ENCODE measurements at places on chromosomes 11 and 22.

DNA sequence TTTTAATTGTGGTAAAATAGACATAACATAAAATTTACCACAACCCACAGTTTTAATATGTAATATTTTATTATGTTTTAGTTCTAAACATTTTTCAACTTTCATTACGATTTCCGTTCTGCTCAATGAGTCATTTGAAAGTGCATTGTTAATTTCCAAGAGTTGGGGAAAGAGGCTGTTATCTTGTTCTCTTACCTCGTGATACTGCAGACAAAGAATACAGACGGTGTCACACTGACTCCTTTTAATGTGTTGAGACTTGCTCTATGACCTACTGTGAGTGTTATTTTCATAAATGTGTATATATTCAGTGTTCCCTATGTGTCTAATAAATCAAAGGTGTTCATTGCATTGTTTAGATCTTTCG is 10.8 kb upstream of the RAC2 start:
- DNase-seq: no peak

DNA sequence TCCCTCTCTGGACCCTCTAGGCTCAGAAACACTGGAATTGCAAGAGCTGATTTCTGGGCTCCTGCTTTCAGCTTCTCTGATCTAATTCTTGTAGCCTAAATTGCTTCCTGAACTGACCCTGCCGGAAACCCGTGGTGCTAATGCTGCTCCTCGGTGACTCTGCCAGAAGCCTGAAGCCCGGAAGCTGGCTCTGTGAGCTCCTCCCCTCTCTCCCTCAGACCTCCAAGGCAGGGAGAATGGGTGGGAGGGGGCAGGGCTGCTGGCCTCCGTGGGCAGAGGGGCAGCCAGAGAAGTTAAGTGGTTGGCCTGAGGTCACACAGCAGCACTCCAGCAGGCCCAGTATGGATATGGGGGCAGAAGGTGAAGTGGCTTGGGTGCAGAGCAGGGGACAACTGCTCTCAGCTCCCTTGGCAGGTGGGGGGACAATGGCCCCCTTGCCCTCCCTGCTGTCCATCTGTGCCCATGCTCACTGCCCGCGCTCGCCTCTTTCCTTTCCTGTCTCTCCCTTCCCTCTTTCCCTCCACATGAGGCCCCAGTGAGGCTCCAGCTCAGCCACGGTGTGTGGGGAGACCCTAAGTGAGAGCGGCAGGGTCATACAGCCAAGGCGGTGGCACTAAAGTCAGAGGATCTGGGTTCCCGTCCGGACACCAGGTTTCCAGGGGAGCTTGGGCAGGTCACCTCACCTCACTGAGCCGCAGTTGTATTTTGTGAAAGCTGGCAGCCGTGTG is 16.2 kb downstream of the CAPN5 start:
- DNase-seq: no peak

DNA sequence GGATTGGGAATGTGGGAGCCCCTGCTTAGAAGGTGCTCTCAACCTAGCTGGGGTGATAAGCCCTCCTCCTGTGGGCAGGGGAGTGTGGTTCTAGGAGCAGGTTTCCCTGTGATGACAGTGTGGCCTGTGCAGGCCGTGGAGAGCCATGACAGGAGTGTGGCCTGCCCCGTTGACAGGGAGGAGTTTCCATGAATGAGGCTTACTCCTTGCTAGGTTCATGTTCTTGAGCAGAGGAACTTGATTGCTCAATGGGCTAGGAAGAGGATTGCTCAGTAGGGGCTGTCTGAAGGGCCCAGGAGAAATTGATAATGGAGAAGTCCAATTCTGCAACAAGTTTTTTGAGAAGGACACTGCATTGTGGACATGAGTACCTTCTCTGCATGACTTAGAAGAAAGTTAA is 92.0 kb downstream of the PPP6R3 start:
- DNase-seq: no peak

DNA sequence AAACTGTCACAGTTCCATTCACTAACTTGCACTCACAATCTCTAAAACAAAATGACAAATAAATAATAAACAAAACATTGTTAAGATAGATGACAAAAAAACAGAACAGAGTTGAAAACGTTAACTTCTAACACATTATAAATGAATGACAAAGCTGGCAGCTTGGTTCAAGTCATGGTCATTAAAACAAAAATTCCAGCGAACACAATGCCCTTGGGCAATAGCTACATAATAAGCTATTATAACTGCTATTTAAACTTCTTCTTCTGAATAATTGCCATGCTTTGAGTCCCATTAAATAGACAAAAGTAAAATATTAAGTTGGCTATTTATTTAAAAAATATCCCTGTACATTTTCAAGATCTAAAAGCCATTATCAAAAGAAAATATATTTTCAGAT is 54.7 kb downstream of the PICALM start:
- no peak for DNase-seq

- no peak for DNase-seq
These were observed 6.2 kb upstream of the KCNE3 start for GRCh38 chr11:74473382-74474173.

DNA sequence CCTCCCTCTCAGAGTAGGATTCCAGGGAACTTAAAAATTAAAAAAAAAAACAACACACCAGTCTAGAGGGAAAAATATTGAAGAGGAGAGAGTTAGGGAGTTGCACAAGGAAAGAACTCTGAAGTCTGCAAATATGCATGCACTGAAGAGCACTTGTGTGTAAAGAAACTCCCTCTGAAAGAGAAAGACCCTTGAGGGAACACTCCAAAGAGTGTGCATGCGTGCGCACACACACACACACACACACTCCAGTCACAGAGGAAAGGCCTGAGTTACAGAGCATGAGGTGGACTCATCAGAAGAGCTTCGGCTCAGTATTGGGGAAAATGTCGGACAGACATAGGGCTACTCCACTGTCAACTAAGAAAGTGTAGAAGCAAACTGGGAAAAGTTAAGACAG is 30.1 kb downstream of the GGTLC2 start:
- peak; percentile 11 for DNase-seq

DNA sequence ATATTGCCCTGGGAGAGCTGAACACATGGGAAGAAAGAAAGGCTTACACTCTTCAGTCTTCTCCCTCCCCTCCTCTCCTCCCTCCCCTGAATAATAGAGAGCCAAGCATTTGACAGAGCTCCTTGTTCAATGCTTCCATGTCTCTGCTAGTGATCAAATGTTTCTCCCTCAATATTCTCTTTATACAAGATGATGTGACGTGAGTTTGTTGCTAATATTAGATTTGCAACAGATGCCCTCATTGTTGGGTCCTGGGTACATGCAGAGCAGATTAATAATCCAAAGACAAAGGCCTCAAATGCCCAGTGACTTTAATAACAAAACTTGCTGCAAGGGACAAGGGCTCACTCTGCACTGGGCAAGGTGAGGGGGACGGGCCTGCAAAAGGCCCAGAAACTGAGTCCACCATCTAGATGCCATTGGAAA is 7.1 kb upstream of the ENDOD1 start:
- no peak for DNase-seq

DNA sequence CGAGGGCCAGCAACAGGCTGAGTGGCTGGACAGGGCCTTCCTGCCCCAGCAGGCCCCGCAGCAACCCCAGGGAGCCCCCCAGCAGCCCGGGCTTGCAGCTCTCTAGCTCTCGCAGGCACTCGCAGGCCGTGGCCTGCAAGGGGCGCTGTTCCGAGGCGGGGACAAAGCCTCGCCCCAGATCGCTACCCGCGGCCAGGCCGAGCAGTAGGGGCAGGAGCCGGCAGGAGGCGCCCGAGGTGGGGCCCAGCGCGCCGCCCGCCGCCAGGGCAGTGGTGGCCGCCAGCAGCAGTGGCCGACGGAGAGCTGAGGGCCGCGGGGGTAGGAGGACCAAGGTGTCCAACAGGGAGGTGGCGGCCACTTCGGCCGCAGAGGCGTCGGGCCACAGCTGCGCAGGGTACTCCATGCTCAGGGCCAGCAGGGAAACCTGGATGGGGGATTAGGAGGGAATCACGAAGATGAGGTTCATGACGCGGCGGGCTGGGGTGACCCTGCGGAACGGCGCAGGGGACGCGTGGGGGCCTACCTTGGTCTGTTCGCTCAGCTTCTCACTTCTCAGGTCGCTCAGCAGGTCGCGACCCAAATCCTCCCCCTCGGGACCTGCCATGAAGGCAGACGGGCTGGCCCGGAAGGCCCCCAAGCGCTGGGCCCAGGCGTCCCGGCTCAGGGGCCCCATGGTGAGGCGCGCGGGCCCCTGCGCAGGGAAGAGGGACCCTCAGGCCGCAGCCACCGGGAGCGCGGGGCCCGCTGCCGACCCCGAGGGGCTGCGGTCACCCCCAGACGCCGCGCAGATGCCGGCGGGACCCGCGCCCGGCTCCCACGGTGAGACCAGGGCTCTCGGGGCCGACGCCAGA is 632 bp downstream of the AP5B1 start:
- DNase-seq: no peak

DNA sequence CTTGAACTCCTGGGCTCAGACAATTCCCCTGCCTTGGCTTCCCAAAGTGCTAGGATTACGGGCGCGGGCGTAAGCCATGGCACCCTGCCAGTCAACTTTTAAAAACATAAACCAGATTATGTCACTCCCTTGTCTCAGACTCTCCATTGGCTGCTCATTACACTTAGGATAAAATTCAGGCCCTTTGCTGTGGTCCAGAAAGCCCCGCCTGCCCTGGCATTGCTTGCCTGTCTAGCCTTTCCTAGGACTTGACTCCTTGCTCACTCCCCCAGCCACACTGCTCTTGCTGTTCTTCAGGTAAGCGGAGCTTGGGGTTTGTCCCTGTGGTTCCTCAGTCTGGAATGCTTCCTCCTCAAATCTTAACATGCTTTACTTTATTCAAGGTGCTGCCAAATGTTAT is 30.5 kb downstream of the DIXDC1 start:
- DNase-seq: no peak

DNA sequence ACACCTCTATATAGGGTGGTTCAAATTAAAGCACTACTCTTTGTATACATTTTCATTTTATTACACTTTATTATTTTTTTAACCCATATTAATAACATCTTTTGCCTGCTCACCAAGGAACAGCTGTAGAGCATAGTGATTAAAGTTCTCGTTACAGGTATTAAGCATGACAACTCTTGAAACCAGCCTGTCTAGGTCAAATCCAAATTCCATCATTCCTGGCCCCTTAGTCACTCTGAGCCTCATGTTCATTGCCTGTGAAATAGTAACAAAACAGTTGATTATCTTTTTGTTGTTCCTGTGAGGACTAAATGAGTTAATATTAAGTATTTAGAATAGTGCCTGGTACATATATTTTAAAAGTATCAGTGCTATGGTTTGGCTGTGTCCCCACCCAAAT is 334.5 kb downstream of the RAB38 start:
- no peak for DNase-seq

DNA sequence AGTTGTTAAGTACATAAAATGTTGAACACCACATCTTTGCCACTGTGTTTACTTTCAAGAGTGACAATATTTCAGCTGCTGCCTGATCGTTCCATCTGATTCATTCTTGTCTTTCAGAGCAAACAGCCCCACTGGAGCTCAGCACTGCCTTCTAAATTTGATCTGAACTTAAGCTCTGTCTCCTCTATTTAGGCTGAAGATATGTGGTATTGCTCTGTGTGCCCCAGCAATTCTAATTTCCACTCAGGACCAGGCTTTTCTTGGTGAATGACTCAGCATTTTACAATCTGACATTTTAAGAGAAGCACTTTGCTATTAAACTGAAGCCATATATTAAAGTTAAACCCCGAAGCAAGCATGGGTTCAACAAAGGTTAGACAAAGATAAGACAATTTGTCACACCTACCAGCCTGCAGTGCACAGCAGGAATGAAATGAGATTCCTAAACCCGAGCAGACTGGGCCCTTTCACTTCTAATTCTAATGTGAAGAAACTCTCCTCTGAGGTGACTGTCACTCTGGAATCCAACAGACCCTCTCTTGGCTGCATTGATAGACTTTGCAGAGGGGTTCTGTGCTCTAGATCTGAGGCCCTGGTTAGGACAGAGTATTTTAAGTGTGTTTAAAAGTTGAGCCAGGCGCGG is 41.7 kb upstream of the PLET1 start:
- DNase-seq: no peak

DNA sequence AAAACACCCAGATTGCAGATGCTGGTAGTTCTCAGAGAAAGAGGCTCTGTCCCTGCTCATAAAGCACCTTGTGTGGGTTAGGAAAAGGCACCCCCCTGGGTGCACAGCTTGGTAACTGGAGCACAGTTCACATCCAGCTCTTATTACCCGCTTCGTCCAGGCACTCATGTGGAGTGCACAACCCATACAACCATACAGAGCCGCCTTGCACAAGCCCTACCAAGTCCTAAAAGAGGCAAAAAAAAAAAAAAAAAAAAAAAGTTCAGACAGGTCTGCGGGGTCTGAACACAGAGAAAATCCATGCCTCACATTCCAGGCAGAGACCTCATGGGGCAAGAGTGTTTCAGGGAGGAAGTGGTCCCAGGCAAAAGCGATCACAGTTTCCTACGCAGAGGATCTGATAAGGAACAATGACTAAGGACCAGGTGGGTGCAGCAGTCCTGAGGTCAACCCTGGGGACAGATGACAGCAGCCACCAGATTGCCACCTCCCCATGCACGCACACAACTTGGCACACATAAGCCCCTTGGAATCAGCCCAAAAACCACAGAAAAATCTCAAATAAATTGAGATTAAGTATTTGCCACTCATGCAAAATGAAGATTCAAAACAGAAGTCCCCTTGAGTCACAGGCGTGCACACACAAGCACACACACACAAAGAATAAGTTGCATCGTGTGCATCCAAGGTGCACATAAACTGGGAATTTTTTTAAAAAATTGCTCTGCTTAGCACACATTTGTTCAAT is 12.3 kb downstream of the MB start:
- no peak for DNase-seq

DNA sequence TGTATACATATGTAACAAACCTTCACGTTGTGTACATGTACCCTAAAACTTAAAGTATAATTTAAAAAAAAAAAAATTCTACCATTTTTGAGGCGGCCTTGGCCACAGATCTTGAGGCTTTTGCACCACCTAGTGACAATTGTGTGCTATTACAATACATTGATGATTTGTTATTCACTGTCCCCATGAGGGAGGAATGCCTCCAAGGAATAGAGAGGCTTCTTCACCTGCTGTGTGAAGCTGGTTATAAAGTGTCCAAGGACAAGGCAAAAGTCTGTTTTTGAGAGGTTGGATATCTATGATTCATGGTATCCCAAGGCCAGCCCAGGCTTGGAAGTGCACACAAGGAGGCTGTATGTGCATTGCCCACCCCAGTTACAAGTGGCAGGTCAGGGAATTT is 30.7 kb downstream of the SLC22A25 start:
- DNase-seq: no peak

Data from left forelimb (tissue), 1 donor.